ENCODE measurements at places on chromosomes 2 and 18.

GRCh38 chr2:232295971-232296370, 82.6 kb upstream of the ALPP start:
- DNase-seq, result no peak

- DNase-seq, result no peak
These were observed 605.1 kb downstream of the NUP35 start for GRCh38 chr2:183729380-183729779.

GRCh38 chr2:190682168-190682567, 33.3 kb downstream of the NAB1 start:
- peak; percentile 18 for DNase-seq

GRCh38 chr2:31893094-31893493, 117.7 kb downstream of the MEMO1 start:
- no peak for DNase-seq

DNA sequence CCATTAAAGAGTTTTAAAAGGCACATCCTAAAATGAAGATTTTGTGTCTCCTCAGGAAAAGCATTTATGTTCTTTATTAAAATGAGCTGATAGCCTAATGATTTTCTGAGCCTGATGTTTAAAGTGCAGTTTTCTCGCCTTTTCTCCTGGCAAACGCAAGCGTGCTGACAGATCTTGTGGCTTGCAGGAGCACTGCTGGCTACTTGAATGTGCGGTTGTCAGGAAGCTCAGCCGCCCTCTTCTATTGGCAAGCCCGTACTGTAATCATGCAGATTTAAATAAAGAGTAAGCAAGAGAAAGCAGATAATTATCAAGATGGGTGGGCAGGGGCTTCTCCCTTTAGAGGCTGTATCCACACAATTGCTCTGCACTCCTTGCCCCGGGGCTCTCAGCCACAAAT, 139.5 kb upstream of the SPHKAP start:
- DNase-seq, result no peak

- DNase-seq, result no peak
These were observed 1604.8 kb upstream of the ZEB2 start for GRCh38 chr2:146124741-146125140.

- DNase-seq, result no peak
These were observed 221.0 kb upstream of the EPAS1 start for GRCh38 chr2:46076251-46076650.

DNA sequence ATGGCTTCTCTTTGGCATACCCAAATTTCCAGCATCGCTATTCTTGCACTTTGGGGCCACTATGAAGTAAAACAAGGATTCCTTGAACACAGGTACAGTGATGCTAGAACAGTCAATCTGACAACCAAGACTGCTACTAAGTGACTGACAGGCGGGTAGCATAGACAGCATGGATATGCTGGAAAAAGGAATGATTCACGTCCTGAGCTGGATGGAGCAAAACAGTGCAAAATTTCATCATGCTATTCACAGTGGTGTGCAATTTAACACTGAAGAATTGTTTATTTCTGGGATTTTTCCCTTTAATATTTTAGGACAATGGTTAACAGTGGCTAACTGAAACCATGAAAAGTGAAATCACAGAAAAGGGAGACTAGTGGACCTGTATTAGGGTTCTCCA, 1511.2 kb upstream of the ZEB2 start:
- DNase-seq, result no peak

DNA sequence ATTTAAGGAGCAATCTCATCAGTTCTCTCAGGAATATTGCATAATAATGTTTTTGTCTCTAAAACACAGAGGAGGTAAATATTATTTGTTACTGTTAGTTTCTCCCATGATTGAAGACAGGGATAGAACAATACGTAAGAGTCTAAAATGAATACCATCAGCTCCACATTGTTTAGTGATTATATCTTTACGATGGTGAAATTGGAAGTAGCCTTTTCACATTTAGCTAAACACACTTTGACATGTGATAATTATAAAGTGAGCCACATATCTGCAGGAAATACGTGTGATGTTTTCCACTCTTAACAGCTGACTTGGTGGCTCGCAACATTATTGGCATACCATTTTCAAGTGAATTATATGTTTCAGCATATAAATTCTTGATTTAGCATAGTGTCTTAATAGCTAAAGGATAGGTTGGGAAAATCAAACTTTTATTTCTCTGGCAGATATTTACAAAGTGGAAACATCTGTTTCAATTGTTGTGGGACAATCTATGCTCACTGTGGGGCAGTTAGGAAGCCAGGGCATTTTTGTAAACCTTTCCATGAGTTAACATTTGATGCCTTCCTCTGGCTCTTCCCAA, 208.1 kb upstream of the RASGRP3 start:
- DNase-seq, result no peak

GRCh38 chr2:10439185-10439879, 8.8 kb downstream of the ODC1 start:
- no peak for DNase-seq

DNA sequence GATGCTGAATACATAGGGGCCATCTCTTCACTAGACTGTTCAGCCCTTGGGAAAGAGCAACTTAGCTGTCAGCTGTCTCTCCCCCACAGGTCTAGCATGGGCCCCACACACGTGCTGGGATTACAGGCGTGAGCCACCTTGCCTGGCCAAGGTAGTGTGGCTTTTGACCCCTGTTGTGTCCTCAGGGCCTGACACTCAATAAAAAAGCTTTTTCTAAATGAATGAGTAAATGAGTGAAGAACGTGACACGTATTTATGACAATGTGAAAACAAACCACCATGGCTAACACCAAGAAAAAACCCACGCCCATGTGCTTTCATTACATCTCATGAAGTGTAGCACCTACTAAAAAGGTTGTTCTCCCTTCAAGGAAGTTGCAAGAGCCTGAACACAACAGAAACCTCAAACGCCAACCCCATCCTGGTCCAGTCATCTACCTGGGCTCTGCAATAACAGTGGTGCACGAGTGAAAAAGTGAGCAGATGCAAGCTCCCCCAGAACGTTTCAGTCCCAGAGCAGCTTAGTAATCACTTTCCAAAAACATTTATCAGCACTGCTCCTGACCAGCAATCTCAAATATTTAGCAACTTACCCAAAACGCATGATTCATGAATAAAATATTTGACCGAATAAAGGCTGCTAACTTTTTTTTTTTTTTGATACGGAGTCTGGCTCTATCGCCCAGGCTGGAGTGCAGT, 3.4 kb downstream of the WDFY1 start:
- no peak for DNase-seq

GRCh38 chr2:20431772-20432171, 15.1 kb upstream of the RHOB start:
- no peak for DNase-seq

GRCh38 chr18:60069145-60069544, 169.3 kb downstream of the PMAIP1 start:
- no peak for DNase-seq

DNA sequence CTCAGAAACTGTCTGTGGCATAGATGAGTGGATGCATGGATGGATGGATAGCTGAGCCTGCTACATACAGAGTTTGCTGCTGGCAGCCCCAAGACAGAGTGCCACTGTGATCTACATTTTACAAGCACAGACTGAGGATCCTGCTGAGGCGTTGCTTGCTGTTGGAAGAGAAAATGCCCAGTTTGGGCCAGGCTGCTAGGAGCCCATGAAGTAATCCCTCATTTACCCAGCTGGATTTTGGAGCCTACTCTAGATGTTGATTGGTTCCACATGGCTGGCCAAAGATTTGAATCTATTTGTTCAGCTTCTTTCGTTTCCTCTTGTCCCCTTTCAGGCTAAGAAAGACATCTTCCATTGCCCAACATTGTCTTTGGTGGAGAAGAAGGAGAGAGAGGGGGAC, 261.3 kb downstream of the CLIP4 start:
- no peak for DNase-seq

DNA sequence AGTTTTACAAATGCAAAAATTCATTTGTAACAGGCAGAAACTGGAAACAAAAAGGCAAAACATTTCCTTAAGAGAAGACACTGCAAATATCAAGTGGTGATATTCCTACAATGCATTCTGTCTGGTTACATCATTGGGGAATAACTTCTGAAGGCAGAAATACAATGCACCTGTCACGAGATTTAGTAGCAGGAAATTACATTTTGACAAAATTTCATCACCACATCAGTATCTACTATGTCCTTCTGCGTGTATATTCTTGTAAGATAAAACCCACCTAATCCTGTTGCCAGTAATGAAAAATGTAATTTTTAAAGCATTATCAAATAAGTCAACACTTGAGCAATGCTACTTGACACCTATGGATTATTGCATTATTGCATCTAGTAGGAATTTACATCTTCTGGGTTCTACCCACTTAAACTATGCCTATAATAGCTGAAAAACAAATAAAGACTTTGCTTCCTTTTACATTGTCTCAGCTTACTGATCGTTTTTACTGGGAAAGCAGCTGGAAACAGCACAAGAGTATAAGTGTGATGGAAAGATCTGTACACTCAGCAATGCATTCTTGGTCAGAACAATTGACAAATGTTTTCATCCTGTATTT, 59.5 kb downstream of the IRS1 start:
- DNase-seq, result no peak

- DNase-seq, result no peak
These were observed 44.0 kb downstream of the MAL start for GRCh38 chr2:95069465-95069864.

- no peak for DNase-seq
These were observed 191.9 kb upstream of the GYPC start for GRCh38 chr2:126463892-126464674.

- no peak for DNase-seq
These were observed 227.6 kb downstream of the ASXL3 start for GRCh38 chr18:33805592-33805991.

- no peak for DNase-seq
These were observed 20.9 kb upstream of the DNMT3A start for GRCh38 chr2:25362434-25363145.

- no peak for DNase-seq
These were observed 84.6 kb downstream of the FBXO15 start for GRCh38 chr18:74063023-74063422.

DNA sequence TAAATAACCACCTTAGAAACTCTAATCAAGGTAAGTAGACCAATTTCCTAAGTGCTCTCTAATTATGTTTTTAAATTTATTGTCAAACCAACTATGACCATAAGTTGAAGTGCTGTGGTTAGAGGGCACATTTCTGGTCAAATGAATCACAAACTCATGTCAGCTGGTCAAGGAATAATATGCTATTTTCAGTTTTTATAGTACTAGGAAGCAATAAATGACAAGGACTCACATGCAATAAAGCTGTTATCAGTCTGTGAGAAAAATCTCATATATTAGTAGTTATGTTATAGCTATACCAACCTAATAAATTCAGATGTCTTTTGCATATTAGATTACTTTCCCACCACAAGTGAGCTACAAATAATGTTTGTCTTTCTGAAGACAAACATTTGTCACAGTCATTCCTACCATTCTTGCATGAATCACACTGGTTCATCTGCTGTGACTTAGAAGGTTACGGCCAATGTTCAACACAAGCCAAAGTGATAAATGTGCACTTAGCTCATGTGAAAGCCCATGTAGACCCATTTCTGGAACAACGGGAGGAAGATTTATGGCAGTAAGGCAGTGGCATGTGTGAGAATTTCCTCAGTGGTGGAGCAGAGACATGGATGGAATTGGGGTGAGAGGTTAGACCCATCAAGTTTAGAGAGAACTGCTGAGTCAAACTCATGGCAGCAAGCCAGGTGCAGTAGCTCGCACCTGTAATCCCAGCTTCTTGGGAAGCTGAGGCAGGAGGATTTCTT, 27.4 kb upstream of the CCNYL1 start:
- peak; percentile 60 for DNase-seq

DNA sequence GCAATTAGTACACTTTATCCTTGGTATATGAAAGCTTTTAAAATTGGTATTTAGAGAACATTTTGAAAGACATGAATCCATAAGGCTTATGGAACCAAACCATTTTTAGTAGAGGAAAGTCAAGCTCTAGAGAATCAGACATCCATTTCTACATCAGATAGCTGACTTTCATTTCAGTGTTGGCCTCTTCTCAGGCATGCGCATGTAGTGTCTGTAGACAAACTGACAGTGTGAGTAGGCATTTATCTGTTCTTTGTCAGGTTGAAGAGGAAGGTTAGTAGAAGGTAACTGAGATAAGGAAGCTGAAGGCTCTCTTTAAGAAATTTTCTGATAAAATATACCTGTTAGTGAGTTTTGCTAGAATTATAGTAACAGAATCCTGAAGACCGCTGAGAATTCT, 221.9 kb upstream of the SIX3 start:
- no peak for DNase-seq

- DNase-seq, result no peak
These were observed 487.6 kb downstream of the THSD7B start for GRCh38 chr2:137252934-137253333.

DNA sequence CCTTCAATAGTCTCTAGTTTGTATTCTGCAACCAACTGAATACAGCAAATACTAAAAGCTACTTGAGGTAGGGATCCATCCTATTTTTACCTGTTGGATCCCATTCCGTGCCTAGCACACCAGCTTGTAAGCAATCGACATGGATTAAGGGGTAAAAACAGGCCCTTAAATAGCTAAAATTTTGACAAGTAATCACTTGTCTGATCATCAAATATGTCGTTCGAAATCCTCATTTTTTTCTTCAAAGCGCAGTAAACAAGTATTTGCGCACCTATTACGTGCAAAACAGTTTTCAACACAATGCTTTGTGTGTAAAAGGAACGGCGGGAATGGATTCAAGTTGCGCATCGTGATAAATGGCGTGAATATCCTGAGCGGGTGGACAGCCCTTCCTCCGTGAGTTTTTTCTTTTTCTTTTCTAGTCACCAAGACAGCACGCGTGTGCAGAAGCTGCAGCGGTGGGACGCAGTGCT, 1.4 kb upstream of the ACVR2A start:
- DNase-seq, result no peak

GRCh38 chr2:127051116-127052056, 55.6 kb downstream of the BIN1 start:
- DNase-seq, result no peak

GRCh38 chr2:23706613-23707078, 220.3 kb downstream of the ATAD2B start:
- no peak for DNase-seq

DNA sequence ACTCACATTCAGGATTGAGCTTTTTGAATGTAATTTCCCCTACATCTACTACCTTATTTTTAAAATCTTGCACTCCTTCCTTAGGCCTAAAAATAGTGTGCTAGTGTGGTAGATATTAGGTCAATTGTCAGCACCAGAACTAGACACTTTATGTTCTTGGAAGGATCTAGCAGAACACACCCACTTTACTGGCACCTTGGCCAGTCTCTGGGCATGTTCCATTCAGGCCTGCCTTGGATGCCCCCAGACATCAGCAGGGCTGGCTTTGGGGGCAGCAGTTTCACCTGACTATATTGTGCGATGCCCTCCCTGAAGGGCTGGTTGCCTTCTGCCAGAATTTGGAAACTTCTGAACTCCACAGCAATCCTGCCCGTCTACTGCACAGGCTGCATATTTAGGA, 15.3 kb upstream of the NFE2L2 start:
- DNase-seq, result no peak

DNA sequence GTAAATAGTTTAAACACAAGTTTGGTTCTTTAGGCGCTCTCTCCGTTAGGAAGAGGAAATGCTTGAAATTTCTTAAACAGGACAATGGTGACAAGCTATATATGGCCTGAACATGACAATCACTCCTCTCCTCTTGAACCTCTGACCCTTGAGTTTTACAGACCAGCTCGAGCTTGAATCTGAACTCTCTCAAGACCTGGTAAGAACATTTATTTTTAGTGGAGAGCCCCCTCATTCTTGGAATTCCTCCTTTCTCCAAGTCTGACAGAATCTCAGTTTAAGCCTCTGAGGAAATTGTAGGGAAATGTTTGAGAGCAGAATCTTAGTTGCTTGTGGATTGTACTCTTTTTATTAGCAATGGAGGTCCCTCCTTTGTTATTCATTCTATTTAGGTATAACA, 1293.6 kb upstream of the ZEB2 start:
- no peak for DNase-seq
